ENCODE measurements at places on chromosomes 12 and 14.

GRCh38 chr12:90827567-90827966 lies 127.4 kb downstream of the CCER1 start:
- no peak for DNase-seq

DNA sequence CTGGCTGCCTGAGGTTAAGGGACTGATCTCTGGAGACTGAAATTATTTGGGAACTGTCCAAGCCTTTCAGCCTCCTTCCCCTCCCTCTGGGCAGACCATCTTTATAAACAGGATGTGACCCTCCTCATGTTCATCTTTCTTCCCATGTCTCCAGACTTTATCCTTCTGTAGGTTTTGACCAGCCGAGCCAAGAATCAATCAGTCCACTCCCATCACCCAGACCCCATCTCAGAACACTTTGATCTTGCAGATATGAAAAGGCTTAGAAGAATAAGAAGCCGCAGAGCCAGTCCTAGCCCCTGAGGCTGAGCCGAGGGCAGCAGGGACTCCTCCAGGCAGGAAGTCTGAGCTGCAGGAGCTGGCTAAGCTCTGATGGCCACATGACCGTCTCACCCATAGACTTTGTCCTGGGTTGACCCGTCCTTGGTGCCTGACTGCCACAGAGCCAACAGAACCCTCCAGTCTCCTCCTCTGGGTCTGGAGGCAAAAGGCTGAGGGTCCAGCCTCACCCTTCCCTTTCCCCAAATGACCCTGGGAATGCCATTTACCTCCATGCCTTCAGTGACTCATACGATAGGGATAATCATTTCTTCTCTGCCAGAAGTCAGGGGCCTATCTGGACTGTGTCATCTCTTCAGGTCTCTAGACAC lies 1.6 kb downstream of the KRT71 start:
- DNase-seq: no peak

GRCh38 chr12:128549601-128550218 lies 274.0 kb downstream of the SLC15A4 start:
- no peak for DNase-seq

DNA sequence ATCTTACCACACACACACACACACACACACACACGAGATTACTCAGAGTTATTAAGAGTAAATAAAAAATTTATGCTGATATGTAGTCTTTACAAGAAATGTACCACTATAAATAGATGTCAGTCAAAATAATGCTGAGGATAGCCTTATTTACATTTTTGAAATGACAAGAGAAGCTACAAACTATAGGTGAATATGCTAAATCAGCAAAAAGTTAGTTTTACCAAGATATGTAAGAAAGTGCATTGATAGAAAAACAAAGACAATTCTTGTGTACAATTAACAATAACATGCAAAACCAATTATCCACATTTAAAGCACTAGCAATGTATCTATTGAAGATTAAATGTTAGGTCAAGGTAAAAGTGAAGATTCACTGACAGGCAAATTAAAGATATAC lies 46.8 kb upstream of the CERS5 start:
- no peak for DNase-seq

- DNase-seq: no peak
Observed at GRCh38 chr12:93908264-93908663, 231.1 kb downstream of the CRADD start.

- no peak for DNase-seq
Observed at GRCh38 chr12:95870897-95871296, 12.1 kb downstream of the SNRPF start.

DNA sequence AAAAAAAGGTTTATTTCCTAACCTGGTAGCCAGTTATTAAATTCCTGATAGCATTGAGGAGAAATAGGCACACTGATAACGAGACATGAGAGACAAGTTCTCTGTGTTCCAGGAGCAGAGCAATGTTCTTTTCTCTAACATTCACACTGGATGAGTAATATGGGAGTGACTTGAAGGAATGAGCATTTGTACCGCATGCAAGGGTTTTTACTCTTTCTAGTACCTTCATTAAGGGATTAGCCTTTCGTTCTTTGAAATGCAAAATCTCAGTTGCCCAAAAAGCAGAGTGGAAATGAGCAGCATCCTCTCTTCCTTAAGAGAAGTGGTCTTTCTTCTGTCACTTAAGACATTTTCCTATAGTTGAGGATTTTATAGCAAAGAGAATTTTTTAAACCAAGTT lies 54.7 kb downstream of the FGD4 start:
- DNase-seq: no peak

DNA sequence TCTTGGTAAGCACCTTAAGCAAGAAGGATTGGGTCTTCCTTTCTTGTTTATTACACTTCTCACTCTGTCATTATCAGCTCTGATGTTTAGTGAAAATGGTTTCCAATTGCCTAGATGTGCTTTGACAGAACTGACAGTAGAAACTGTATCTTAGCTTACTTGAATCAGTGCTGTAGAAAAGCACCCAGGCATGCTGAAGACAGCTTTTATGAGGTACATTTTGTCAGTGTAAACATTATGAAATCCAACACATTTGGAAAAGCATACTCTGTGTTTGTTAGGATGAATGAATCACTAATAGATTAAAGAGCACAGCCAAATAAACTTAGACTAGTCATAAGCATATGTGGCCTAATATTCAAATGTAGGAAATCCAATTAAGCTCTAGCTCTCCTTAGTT lies 290.2 kb upstream of the NPAS3 start:
- no peak for DNase-seq

- no peak for DNase-seq
Observed at GRCh38 chr12:45315462-45315861, 99.6 kb downstream of the ANO6 start.

DNA sequence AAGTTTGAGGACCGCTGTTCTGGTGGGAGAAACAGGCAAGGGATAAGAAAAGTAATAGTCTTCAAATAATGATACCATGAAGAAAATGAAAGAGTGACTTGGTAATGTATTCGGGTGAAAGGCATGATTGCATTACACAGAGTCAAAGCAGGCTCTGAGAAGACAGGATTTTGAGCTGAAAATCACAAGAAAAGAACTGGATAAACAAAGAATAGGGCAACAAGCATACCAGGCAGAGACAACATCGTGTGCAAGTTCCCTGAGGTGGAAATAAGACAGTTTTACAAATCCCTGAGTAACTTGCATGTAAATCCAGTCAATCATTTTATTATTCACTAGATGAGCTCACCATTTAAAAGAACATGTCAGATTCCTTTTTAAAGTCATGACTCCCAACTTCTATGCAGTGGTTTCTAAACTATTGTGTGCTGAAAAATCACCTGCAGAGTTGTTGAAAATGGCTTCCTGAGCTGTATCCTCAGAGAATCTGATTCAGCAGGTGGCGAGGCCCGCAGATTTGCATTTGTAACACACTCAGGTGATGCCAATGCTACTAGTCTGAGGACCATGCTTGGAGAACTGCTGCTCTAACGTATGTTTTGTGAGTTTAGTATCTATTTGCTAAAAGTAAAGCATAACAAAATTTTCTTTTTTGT lies 133.0 kb upstream of the ABCD2 start:
- DNase-seq: no peak

- no peak for DNase-seq
Observed at GRCh38 chr14:100729982-100730381, 3.3 kb downstream of the DLK1 start.

DNA sequence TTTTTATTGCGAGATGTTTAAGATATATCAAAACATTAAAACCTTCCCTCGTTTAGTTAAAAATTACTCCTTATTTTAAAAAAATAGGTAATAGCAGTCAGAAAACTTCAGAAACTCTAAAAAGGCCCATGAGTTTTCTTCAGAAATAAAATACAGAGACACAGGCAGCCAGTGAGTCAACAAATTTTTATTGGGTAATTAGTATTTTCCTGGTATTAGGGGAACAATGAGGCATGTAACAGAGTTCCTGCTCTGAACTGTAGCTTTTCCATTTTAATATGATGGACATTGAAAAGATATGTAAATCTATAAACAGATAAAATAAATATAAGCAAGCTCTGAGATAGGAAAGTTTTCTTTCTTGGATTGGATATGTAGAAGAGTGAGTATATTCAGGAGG lies 399 bp upstream of the ZNF705A start:
- no peak for DNase-seq

DNA sequence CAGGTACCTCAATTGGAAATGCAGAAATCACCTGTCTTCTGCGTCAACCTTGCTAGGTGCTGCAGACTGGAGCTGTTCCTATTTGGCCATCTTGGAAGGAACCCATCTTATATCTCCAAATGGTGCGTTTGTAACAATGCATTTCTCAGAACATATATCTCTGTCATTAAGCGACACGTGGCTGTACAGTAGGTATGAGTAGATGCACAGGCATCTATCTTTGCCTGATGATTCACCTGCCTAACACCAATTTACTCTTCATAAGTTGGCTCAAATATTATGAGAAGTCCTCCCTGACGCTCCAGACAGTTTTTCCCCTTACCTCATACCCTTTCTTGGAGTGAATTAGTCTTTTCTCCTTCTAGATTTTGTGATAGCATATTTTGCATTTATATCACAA lies 44.2 kb downstream of the GPR137C start:
- DNase-seq: no peak

DNA sequence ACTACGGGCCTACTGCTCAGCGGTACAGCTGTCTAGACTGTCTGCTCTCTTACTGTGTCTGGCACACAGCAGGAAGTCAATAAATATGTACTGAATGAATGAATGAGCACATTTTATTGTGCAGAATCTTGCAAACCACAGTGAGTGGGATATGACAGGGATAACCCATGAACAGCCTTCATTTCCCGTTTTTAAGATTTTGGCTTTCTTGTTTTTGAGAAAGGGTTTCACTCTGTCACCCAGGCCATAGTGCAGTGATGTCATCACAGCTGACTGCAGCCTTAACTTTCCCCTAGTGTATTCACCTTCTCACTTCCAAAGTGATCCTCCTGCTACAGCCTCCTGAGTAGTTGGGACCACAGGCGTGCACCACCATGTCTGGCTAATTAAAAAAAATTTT lies 203.1 kb downstream of the AEBP2 start:
- DNase-seq: no peak

DNA sequence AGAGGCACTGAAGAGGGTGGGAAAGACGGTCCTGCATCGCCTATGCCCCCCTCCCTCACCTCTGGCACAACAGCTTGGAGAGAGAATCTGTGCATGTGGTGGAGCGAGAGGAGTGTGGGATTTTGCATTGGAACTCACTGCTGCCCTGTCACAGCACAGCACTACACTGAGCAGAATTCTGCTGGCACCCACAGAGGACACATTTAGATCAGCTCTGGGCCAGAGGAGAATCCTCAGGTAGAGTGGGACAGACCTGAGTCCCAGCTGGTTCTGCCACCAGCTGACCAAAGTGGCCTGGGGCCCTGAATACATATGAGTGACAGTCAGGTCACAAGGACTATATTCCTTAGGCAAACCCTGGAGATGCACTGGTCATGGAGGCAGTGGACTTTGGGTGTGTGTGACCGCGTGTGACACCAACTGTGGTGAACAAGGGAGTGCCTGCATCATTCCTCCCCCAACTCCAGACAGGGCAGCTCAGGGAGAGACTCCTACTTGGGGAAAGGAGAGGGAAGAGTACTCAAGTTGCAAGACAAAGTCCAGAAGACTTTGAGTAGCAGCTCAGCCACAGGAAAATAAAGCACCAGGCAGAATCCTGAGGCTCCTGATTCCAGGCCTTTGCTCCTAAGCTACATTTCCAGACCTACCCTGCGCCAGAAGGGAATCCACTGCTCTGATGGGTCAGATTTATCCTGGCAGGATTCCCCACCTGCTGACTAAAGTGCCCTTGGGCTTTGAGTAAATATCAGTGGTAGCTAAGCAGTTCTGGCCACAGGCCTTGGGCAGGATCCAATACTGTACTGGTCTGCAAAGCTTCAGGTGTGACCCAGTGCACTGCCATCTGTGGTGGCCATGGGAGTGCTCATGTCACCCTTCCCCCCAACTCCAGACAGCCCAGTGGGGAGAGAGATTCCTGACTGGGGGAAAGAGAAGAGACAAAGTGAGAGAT lies 10.6 kb upstream of the ACOT1 start:
- no peak for DNase-seq

- DNase-seq: no peak
Observed at GRCh38 chr14:104277416-104278213, 139.2 kb downstream of the KIF26A start.

- no peak for DNase-seq
Observed at GRCh38 chr14:85296456-85297210, 233.3 kb upstream of the FLRT2 start.

- no peak for DNase-seq
Observed at GRCh38 chr12:67456431-67456901, 187.3 kb downstream of the CAND1 start.

- no peak for DNase-seq
Observed at GRCh38 chr14:54137614-54137961, 181.0 kb upstream of the BMP4 start.

DNA sequence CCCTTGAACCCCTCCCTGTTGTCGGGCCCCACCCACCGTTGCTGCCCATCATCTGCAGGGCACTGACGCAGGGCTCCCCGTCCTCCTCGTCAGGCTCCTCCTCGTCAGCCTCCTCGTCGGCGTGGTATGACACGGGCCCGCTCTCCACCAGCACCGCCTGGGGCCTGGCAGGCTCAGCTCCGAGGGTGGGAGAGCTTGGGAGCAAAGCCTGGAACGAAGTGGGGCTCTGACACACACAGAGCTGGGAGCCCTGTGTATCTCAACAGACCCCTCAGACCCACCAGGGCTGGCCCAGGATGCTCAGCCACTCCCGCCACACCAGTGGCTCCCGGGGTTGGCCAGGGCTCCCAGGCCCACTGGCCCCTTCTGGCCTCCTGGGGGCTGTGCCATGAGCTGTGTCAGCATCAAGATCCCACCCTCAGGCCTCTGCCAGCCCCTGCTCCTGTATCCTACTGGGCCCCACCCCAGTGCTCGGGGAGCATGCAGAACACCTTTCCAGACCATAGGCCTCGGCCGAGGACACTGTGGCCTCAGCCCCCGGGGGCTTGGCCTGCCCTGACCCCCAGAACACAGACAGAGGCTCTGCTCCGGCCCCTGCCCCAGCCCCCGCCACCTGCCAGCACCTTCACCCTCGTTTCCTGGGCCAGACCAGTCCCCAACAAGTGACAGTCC lies 30.1 kb upstream of the NUDT14 start:
- no peak for DNase-seq

DNA sequence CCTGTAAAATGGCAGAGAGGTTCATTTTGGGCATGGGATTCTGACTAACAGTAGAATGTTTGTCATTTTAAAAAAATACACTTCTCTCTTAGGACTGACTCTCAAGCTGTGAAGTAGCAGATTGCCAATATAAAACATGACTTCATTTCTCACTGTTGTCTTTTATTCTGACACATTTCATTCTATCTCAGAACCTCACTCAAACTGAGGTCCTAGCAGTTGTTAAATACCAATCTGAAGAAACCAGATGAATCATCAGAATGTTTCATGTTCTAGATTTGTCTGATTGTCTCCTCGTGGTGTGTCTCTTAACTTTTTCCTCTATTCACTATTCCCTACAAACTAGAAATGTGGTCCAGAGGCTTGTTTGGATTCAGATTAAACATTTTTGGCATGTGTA lies 276.5 kb upstream of the NPAS3 start:
- no peak for DNase-seq

GRCh38 chr12:22529281-22530060 lies 14.9 kb downstream of the C2CD5 start:
- no peak for DNase-seq

GRCh38 chr14:24612196-24612595 lies 2.7 kb upstream of the GZMH start:
- no peak for DNase-seq

Measured in hippocampal formation (tissue), 2 donors.